ENCODE measurements at places on chromosomes 3 and 15.
A peak's percentile ranks its signal among the peaks of the same experiment; 100 is the strongest.

DNA sequence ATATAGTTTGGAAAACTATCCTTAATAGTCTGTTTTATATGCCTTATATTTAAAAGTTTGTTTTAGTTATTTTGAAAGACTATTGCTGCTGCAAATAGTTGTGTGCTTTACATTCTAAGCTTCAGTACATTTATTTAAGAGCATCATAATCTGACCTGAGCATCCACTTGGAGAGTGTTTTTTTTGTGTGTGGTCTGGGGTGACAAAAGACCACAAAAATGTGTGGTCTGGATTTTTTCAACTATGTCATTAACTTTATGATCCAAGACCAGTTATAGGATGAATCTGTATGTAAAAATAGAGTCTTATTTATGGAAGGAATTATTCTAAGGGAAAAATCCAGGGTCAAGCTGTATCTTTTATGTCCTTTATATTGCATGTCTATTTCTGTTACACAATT, 77.4 kb downstream of the SLTM start:
- no peak for DNase-seq

DNA sequence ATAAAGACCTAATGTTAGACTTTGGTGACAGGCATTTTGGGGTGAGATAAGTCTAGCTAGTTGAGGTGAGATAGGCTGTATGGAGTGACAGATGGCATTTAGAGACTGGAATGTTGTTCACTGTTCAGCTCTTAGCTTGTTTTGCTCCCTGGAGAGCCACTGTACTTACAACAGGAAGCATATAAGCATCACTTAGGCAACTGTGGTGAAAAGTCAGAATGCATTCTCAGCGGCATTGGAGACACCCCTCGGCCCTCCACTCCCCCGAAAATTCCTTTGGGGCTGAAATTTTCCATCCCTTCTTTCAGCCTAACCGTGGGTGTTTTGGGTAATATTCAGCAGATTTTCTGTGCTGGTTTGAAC, 73.4 kb downstream of the SLCO3A1 start:
- no peak for DNase-seq

GRCh38 chr3:64685331-64685799, 2.4 kb downstream of the ADAMTS9 start:
- DNase-seq: no peak

DNA sequence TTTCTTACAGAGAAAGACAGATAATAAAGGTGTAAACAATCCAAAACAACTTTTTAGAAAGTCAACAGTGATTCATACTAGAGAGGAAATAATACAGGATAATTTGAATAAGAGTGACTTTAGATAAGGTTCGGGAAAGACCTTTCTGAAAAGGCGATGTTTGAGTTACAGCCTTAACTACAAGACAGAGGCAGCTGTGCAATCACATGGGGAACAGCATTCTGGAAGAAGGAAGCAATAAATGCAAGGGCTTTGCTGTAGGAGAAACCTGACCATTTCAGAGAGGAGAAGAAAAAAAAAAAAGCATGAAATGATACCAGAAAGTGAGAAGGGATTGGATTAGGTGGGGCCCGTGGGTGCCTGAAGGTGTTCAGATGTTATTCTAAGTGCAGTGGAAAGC, 200.6 kb upstream of the ATP11B start:
- DNase-seq: no peak

GRCh38 chr3:115187149-115187757, 40.2 kb upstream of the ZBTB20 start:
- DNase-seq: no peak

DNA sequence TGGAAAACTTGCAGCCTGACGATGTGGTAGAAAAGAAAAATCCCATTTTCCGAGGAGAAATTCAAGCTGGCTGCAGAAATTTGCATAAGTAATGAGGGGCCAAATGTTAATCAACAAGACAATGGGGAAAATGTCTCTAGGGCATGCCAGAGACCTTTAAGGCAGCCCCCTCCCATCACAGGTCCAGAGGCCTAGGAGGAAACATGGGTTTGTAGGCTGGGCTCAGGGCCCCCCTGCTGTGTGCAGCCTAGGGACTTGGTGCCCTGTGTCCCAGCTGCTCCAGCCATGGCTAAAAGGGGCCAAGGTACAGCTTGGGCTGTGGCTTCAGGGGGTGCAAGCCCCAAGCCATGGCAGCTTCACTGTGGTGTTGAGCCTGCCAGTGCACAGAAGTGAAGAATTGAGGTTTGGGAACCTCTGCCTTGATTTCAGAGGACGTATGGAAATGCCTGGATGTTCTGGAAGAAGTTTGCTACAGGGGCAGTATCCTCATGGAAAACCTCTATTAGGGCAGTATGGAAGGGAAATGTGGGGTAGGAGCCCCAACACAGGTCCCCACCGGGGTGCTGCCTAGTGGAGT, 75.9 kb upstream of the CADPS start:
- DNase-seq: no peak

DNA sequence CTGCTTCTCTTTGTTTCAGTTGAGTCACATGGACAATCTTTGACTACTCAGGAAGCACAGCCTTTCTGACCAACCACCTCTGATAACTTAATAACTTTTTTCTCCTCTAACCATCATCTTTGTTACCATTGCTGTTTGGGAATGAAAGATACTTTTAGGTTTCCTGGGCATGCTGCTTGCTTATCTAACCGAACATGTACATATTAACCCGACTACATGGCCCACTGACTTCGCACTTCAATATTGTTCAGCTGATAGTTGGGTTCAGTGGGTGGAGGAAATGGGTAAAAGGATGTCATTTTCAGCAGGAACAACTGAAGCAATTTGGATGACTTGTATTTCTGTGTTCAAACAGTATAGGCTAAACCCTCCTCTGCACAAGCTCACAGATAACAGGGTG, 214.3 kb downstream of the SQOR start:
- DNase-seq: no peak

GRCh38 chr3:194282436-194283122, 68.5 kb downstream of the CPN2 start:
- DNase-seq: peak; percentile 4

DNA sequence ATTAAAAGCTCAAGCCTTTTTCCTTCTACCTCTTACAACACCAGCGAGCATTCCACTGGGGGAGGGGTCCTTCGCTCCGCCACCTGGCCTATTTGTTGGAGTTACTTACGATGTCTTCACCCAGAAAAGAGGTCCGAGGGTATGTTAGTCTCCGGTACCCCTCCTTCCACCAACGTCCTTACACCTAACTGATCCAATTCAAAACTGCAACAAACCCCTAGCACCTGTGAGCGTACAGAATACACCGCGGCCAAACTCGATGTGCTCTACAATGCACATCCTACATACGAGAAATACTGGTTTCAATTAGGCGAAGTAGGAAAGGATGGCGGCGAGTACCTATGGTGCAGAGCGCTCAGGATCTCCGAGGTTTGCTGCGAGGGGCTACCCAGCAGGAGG, 944 bp downstream of the SLITRK3 start:
- no peak for DNase-seq

DNA sequence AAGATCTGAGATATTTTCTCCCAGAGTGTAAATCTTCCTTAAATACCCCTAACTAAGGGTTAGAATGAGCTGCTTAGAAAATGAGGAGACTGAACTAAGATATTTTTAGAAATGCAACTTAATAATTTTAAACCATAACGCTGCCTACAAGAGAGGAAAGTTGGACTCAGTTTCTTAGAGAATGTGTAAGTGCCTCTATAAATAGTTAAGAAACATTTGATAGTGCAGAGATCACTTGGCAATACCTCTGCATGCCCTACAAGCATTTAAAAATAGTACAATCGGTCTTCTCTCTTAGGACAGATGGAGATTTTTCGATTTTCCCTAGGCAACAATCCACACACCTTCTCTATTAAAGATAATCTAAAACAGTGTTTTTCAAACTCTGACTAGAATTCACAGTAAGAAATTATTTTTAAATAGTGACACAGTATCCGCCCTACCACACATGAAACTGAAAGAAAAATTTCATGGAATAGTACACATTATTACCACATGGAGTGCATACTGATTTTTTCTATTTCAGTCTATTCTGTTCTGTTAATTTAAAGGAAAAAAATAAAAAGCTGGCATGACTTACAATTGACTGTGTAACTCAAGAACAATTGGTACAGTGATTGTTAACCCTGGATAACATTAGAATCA, 83.2 kb downstream of the GADL1 start:
- DNase-seq: no peak

DNA sequence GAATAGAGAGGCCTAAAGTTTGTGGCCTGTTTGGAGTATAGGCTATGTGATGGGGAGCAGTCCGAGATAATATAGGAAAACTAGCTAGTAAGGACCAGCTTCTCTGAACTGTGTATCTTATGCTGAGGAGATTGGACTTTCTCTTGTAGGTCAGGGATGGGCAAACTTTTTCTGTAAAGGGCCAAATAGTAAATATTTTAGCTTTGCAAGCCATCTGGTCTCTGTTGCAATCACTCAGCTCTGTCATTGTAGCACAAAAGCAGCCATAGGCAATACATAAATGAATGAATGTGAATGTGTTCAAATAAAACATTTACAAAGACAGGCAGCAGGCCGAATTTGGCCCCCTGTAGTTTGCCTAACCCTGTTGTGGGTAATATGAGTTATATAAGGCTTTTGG, 24.5 kb downstream of the TMOD3 start:
- DNase-seq: no peak

DNA sequence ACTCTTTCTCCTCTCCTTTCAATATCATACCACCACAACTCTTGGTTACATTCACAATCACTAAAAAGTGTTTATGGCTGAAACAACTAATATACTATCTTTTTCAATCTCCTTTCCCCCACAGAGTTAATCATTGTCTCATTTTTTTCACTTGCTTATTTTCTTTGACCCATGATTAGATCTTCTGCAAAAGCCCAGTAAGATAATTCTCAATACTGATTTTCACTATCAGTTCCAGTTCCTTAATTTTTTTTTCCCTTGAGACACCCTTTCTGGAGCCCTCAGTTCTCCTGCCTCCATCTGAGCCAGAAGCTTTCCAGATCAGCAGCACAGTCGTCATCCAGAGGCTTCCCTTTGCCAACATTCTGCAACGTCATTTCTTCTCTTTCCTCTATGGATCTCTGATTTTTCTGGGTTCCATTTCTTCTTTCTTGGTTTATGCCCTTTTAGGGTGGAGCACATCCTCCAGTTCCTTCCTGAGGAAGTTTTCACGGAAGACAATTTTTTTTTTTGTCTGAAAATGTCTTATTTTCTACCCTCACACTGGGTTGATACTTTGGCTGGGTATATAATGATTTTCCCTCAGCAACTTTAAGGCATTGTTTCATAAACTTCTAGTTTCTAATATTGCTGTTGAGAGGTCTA, 88.7 kb upstream of the C15orf39 start:
- DNase-seq: no peak

DNA sequence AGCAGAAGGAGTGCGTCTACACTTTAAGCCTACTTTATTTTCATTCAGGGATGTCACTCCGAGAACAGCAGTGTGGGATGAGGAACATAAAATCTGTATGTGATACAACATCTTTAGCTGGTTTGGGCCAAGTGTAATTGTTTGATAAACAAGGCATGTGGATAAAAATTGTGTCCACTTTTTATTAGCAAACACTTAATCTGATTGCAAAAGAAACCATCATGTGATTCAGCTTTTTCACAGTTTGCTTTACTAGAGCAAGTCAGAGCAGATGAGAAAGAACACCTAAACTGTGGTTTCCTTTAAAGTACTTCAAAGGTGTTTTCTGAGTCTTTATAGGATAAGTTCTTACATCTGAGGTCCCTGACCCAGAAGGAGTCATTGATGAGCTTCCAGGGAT, 237.9 kb downstream of the THSD4 start:
- DNase-seq: no peak

DNA sequence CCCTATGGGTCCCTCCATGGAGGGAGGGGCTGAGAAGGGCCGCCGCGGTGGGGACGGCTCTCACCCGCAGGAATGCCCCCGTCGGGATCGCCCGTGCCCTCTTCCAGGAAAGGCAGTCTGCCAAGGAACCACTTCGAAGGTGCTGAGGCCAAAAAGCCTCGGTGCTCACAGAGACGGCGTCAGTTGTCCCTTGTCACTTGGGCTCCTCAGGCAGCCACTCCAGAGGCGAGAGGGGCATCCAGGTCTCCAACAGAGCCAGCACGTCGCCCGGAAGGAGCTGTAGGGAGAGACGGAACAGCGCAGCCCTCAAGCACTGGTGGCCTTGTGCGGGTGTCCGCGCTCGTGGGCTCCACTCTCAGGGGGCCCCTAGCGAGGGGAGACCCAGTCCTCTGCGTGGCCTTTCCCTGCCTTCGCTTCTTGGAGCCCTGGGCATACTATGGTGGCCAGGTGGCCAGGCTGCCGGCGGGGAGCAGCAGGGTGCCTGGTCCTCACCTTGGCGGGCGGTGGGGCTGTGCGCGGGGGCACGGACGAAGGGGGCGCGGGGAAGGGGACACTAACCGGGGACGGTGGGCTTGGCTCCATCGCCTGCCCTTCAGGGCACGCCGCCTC, 994 bp downstream of the MESP1 start:
- DNase-seq: no peak

- DNase-seq: no peak
These were observed 98.6 kb upstream of the ABHD17C start for GRCh38 chr15:80596521-80596976.

- DNase-seq: no peak
These were observed 113.0 kb upstream of the ETV5 start for GRCh38 chr3:186221760-186222378.

DNA sequence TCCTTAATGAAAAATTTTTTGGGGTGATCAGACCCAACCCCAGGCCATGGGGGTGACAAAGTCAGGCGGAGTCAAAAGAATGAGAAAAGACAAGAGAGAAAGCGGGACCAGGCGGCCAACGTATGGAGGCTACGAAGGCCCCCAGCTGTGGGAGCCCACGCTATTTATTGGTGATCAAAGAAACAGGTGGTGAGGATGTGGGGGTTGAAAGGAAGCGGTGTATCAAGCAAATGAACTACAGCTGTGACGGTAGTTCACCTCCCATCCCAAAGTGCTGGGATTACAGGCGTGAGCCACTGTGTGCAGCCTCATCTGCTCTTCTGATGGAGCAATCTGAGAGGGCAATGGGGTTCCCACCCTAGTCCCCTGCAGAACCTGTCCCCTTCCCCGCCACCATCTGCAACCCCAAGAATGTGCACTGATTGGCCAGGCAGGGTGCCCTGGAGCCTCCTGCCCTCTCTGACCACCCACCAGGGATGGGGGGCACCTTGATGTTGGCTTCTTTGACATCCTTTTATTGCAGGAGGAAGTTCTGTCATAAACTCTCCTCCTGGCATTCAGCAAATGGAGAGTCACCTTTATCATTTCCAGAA, 1.1 kb upstream of the CHRNA3 start:
- DNase-seq: no peak

DNA sequence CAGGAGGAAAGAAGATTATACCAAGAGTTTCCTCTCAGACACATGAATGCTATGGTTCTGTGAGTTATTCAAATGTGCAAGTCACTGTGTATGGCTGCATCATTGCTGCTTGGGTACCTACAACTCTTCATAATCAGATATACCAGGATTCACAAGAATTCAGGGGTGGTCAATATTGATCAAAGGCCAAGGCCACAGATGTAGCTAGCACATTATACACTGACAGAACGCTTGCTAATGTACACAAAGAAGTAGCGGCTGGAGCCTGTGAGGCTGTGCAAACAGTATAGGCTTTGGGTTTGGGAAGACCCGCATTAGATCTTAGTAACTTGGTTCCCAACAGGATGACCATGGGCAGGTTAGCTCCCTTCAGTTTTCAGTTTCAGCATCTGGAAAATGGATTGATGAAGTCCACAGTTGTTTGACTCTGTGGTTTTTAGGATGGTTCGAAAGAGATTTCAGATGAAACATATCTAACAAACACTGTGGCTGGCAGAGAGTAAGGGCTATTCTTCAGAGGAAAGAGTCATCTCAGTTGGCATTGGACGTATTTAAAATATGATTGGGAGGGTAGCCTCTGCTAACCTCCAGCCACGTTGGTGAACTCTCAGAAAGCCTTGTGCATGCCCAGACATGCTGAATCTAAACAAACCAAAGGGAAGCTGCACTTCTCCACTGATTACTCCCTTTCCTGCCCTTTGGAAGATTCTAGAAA, 748.7 kb upstream of the CFAP20DC start:
- DNase-seq: no peak
